ENCODE measurements at places on chromosomes 13 and 19.

GRCh38 chr19:11414544-11414943 is 4.6 kb downstream of the RGL3 start:
- no peak for DNase-seq

DNA sequence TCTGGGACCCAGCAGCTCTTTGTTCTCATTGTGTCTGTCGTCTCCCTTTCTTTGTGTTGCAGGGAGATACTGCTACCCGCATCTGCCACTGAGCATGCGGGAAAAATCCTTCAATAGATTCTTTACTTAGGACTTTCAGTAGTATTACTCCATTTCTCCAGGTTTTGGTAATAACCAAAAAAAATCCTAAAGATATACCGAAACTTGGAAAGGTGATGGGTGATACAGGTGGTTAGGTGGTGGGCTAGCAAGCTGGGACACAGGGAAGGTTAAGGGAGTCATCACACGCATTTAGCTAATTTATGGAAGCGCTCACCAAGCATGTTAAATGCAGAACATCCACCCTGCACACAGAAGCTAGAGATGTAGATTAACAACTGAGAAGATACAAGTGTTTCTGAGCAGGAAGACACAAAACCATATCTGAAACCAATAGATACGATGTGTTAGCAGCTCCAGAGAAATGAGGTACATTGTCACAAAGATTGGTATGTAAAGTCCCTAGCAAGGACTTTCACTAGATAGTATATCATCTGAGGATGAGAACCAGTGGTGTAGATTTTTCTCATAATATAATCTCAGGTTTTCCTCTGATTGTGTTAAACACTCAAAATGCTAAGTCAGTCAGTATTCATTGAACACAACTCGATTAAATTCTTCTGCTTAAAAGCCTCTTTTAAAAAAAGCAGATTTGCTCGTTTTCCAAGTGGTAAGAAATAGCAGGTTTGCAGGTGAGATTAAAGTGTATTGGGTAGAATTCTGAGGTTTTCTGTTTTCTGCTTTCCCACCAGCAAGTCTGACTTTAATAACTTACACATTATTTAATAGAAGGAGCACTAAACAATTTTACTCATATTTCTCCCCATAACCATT is 1.2 kb upstream of the SLAIN1 start:
- peak; percentile 29 for DNase-seq

DNA sequence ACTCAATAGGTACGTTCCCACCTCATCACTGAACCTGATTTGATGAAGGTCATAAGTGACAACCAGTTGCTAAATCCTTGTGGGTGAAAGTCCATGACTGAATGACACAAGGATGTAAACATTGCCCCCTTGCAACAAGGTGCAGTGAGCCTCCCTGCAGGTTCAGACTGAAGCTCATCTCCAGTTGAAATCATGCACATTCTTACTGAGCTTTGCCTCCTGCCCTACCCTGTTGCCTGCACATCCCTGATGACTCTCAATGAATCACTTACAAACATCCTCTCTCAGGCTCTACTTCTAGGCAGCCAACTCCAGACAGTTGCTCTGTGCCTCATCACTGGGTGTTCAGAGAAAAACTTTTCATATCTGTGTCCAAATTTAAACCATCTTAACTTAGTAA is 42.5 kb upstream of the ARGLU1 start:
- DNase-seq: no peak

DNA sequence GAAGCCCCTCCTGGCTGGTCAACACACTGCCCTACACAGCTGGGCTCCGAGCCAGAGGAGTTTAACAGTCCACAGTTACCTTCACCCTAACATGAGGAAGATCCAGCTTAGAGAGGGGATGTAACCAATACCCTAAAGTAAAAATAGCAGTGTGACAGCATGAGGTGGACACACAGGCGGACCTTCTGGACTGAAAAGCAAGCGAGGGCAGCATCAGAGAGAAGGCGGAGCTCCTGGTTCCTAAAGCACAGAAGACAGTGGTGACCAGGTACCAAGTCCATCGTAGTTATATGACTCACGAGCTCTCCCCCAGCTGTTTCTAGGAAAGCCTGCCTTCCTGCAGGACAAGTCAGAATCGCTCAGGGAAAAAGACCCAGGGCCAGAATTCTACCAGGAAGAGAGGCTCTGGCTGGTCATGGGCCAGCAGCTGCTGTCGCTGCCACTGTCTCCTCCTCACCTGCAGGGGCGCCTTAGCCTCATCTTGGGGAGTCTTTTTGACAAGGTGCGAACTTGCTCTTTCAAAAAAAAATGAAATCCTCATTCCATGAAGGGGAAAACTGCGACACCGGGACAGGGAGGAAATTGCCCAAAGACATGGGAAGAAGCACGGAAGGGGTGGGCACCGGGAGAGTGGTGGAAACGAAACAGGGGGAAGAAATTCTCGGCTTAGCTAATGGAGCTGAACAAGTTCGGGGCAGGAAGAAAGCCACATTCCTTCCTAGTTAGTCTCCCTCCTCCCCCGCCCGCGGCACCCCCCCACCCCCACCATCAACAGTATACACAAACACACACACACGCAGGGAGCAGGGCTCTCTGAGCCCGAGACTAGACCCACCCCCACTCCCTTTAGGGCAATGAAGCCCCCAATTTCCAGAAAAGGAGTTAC is 1.7 kb downstream of the ELL start:
- peak; percentile 67 for DNase-seq

- DNase-seq: no peak
Measured at GRCh38 chr19:41690801-41691065, 2.7 kb upstream of the CEACAM7 start.

DNA sequence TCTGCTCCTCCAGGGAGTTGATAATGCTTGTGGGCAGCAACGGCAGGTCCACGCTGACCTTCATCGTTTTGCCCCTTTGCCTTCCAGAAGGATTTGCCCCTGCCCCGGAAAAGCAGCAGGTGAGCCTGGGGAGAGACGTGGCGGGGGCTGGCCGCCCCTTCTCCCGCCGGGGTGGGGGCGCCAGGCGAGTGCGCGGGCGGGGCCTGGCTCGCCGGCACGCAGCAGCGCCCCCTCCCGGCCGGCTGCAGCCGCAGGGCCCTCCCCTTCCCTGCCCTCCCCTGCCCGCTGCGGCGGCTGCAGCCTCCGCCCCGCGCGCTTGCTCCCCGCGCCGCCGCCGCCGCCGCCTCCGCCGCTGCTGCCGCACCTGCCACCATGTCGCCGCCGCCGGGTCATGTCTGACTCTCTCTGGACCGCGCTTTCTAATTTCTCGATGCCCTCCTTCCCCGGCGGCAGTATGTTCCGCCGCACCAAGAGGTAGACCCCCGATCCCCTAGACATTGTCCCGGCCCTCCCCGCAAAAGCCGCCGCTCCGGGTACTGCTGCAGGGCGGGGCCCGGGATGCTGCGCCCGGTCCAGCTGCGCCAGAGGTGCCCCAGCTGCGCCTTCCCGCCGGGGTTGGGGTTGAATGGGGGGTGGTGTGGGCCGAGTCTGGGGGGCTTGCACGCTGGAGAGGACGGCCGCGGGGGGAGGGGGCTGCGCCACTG is at the start of gene MAST1:
Gene MAST1 (plus strand): TSS at position 334 of the 704 bp plus-strand sequence. CDS start 58 bp downstream, at position 392.
- DNase-seq: no peak

GRCh38 chr13:100898431-100898830 is 223.8 kb upstream of the TMTC4 start:
- no peak for DNase-seq

- no peak for DNase-seq
Measured at GRCh38 chr19:46014534-46014933, 8.3 kb downstream of the PGLYRP1 start.

DNA sequence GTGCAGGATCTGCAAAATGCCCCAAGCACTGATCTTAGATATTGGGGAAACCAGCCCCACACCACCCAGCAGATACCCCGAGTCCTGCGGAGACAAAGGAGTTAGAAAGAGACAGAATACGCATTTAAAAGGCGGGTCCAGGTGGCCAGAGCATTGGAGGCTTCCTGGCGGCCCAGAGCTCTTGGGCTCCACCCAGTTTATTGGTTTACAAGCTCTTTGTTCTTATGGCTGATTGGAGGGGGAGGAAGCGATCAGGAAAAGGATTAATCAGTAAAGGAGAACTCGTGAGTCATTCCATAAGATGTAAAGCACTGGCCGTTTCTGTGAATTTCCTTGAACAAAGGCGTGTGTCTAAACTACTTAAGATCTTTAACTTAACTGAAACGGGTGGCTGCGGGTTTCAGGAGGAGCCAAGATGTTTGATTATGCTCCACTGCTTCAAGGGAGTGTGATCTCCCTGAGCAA is 926 bp downstream of the ZNF587 start:
- DNase-seq: peak; percentile 32

GRCh38 chr13:30413842-30414241 is 8.5 kb upstream of the UBE2L5 start:
- DNase-seq: no peak

DNA sequence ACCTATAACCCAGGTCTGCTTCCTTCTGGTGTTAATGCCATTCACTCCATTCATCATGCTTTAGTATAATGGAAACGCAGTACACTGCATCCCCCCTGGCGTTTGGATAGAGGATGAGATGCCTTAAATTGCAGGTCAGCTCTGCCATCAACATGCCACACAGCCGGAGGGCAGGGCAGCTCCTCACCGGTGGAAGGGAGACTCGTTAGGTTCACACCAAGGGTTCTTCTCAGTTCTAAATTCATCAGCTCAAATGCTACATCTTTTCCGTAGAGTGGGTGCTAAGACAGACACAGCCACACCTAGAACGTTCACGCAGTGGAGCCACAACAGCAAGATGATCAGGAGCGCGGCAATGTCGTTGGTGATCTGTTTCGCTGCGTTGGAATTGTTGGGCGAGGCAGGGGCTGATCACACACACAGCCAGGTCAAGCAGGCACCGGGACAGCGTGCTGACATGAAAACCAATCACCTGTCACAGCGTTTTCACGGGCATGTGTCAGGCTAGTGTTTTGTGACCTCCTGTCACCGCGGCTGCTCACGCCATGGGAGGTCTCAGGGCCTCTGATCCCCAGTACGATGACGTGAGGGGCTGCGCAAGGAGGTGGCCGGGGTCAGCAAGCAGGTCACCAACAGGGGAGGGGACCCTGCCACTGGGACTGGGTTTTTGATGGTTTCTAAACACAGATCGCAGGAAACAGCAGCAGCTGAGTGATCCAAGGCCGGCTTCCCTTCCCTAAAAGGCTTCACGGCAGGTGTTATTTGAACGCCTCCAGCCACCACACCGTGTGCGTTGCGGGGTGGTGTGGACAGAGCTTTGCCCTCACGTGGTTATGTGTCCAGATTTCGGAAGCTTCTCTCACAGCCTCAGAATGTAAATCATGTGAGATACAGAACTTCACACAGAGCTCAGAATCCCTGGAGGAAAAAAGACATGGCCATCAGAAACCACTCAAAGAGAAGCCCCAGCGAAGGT is 94.3 kb upstream of the IRS2 start:
- DNase-seq: no peak

DNA sequence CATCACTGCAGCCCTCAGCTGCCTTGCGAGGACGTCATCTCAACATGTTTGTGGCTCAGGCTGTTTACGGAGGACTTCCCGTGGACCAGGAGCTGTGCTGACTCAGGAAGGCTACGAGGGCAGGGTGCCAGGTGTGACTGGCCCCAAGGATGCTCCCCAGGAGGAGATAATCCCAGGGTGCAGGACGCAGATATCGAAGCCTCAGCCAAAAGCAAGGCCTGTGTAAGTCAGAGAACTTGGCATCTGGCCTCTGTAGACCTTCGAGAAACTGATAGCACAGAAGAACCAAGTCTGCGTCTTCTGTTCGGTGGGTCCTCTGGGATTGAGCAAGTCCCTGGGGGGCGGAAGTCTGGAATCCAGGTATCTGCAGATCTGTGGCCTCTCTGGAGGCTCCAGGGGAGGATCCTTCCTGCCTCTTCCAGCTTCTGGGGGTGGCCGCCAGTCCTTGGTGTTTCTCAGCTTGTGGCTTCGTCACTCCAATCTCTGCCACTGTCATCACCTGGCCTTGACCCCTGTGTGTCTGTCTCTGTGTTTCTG is 2.6 kb upstream of the DOHH start:
- DNase-seq: no peak

DNA sequence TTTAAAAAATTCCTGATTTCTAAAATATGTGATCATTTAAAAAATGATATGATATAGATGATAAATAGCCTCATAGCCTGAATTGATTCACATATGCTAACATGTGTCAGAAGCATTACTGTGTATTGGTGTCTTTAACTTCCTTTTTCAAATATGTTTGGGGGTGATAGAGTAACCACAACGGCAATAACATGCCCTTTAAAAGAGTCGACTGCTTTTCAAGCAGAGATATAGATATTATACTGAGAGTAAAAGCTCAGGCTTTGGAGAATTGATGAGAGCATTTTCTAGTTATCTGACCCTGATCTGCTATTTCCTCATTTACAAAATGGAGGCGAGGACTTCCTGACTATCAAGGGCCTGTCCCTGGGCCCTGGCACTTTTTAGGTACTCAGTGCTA is 260.5 kb downstream of the DCT start:
- no peak for DNase-seq

GRCh38 chr13:74687442-74688182 is 553.4 kb upstream of the KLF12 start:
- DNase-seq: no peak

DNA sequence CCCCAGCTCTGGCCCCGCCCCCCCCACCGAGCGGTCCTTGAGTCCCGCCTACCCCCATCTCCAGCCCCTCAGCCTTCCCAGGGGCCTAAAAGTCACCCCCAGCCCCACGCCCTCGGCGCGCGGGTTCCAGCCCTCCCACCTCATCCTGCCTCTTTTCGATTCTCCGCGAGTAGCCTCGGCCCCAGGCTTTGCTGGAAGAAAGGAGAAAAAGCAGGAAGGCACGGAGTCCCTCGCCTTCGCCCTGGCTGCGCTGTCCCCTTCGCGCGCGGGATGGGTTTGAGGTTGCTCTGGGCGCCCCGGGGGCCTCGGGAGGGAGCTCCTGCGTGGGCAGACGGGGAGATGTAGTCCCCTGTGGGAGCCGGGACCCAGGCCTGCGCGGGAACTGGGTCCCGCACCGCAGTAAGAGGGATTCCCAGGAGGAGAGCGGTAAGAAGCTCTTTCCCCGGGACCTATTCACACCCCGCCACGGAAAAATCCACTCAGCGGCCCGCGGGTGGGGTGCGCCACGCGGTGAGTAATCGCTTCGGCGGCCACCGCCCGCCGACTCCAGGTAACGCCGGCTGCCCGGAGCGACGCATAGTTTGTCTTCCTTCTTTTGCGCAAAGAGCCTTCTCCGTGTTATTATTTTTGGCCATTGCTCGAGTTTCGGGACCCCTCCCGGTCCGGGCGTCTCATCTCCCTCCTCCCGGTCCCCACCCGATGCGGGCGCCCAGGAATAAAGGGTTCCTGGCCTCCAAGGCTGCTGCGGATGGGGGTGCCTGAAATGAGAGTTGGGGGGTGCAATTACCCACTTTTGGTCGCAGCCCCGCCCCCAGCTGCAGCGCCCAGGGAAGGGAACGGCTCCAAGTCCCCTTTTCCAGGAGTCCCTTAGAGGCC is 865 bp upstream of the CRLF1 start:
- DNase-seq: no peak

DNA sequence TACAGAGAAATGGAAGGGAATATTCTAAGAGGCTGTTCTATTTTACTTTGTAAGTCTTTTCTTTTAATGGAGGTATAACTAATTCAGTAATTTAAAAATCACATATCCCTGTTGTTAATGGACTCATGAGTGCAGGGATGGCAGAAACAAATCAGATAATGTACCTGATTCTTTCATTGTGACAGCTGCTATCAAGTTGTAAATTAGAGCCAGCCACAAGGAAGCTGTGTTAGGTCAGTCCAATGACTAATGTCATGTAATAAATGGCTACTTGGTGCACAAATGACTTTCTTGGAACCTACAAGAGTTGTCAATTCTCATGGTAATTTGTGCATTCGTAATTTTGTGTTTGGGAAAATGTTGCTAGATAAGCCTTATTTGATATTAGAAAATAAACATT is 446.4 kb downstream of the DCT start:
- DNase-seq: no peak

- DNase-seq: no peak
Measured at GRCh38 chr13:30191491-30192100, 115.8 kb downstream of the KATNAL1 start.

Data from CD4-positive, alpha-beta T cell treated with Interleukin-2 at 100 ng/mL for 4 hours (primary cell).